ENCODE measurements at places on chromosomes 6 and 20.

GRCh38 chr6:142411145-142411544 lies 109.3 kb downstream of the ADGRG6 start:
- DNase-seq, result no peak

DNA sequence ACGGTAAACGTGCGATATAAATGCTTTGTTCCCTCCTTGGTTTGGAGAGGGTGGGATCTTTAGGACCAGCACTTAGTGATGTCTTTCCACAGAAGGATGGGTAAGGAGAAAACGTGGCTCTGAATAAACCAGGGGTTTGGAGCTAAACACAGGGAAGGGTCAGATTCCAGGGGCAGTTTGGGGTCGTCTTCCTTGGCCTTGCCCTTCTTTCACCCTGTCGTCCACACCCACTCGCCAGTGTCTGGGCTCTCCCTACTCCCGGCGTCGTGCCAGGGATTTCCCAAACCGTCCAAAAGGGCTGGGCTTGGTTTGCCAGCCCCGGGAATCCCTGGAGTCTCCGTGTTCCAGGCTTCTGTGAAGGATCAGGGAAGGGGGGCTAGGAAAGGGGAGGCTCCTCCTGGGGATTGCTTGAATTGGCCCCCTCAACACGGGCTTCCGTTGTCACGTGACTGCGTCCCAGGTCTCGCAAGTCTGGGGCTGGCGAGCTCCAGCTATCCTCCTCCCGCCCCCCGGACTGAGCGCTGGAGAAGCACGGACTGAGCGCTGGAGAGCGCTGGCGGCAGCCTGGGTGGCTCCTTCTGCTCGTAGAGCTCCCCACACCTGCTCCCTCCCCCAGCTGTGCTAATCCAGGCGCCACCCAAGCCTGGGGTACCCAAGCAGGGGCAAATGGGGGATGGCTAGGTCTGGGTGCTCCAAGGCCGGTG lies 9.4 kb upstream of the ARMC12 start:
- peak; percentile 43 for DNase-seq

- DNase-seq, result no peak
Observed at GRCh38 chr6:18792866-18793265, 405.7 kb downstream of the RNF144B start.

- DNase-seq, result peak; percentile 60
Observed at GRCh38 chr6:34953061-34954025, 64.3 kb downstream of the ANKS1A start.

DNA sequence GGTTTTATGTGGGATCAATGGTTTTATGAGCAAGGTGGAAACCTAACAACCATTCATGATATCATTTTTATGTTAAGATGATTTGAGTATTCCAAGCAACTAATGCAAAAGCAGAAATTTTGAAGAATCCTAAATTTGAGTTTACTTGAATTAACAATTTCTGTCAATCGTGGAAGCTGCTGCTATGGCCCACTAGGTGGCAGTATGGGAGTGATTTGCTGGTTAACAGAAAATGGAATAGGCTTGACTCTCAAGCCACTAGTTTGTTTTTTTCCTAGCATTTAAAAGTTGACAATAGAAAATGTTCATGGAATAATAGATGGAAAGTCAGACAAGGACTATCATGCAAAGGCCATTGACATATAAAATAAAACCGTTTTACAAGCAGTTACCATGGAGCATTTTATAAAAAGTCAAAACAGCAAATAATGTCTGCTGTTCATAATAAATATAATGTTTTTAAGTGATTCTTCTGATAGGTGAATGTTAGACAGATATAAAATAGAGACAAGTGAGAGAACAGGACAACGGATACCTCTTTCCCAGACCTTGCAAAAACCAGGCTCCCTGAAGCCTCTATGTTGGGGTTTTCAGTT lies 43.0 kb upstream of the TMEM200A start:
- DNase-seq, result peak; percentile 59
